ENCODE measurements at places on chromosomes 1 and 21.

DNA sequence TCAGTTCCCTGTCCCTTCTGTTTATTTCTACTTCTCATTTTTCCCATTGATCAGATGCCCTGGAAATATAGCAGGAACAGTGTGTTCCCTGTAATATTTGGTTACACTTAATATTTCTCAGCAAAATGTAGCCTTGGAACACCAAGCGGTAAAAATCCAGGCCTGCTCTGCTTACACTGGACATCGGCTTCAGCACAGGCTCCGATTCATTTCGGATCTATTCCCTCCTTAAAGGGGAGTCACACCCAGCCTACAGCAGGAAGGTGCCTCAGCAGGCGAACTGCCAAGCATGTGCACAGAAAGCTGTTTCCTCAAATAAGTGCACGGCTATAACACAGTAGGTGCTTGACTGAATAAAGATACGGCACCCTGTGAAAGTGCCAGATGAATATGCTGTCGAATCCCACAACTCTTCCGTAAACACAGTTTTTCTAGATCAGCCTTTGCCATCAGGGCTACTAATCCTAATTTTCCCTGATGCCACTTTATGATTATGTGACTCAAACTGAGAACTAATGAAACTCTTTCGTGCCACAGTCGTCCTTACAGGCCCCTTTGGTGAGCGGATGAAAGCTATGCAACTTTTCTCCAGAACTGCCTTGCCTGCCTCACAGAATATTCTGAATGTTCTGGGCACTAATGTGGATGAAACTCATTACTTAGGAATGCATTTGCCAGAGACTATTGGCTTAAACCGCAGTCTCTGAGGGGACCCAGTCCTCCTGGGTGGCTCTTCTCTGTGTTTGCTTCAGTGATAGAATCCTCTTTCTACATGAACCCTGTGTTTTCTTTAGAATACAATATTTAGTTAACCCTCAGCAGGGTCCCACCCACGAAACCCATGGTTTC, 275.5 kb upstream of the RUNX1 start:
- no peaks in the 10 kb centered on the region for H3K4me1 ChIP-seq
- no peak overlapping the region for H3K4me3 ChIP-seq
- H3K27me3 ChIP-seq, result no peaks in the 10 kb centered on the region
- H3K27ac ChIP-seq, result no peak overlapping the region
- no peak for DNase-seq
- no peaks in the 10 kb centered on the region for H3K36me3 ChIP-seq

DNA sequence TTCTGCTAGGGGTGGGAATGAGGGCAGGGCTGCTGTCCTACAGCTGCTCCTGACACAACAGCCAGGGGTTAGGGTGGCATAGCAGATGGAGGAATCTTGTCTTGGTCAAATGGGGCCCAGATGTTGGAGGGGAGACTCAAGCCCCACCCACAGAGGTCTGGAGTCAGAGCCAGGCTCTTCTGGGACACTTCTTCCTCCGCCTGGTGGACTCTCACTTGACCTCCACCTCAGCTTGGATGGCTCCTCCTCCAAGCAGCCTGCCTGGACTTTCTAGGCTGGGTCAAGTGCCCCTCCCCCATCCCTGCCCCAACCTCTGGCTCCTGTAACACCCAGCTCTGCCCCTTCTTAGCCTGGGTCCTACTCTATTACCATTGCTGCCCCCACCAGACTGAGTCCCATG, 35.5 kb downstream of the EPHA2 start:
- H3K36me3 ChIP-seq, result no peaks in the 10 kb centered on the region
- no peaks in the 10 kb centered on the region for H3K4me1 ChIP-seq
- H3K27ac ChIP-seq, result no peak overlapping the region
- no peak overlapping the region for H3K4me3 ChIP-seq
- no peaks in the 10 kb centered on the region for H3K27me3 ChIP-seq

GRCh38 chr21:17045214-17045853, 467.5 kb upstream of the CXADR start:
- no peak overlapping the region for H3K4me3 ChIP-seq
- H3K4me1 ChIP-seq, result no peaks in the 10 kb centered on the region
- no peak overlapping the region for H3K27ac ChIP-seq

- no peak overlapping the region for H3K4me3 ChIP-seq
- H3K36me3 ChIP-seq, result no peaks in the 10 kb centered on the region
- no peaks in the 10 kb centered on the region for H3K27me3 ChIP-seq
- no peak for DNase-seq
- H3K4me1 ChIP-seq, result no peaks in the 10 kb centered on the region
Measured at GRCh38 chr1:82565546-82565945, 764.8 kb downstream of the ADGRL2 start.

- H3K36me3 ChIP-seq, result no peaks in the 10 kb centered on the region
- H3K27ac ChIP-seq, result no peak overlapping the region
- H3K4me3 ChIP-seq, result no peak overlapping the region
- DNase-seq, result no peak
- H3K27me3 ChIP-seq, result peaks cover 54% of the 10 kb centered on the region
Measured at GRCh38 chr1:156428746-156429288, 59.8 kb downstream of the RHBG start.

DNA sequence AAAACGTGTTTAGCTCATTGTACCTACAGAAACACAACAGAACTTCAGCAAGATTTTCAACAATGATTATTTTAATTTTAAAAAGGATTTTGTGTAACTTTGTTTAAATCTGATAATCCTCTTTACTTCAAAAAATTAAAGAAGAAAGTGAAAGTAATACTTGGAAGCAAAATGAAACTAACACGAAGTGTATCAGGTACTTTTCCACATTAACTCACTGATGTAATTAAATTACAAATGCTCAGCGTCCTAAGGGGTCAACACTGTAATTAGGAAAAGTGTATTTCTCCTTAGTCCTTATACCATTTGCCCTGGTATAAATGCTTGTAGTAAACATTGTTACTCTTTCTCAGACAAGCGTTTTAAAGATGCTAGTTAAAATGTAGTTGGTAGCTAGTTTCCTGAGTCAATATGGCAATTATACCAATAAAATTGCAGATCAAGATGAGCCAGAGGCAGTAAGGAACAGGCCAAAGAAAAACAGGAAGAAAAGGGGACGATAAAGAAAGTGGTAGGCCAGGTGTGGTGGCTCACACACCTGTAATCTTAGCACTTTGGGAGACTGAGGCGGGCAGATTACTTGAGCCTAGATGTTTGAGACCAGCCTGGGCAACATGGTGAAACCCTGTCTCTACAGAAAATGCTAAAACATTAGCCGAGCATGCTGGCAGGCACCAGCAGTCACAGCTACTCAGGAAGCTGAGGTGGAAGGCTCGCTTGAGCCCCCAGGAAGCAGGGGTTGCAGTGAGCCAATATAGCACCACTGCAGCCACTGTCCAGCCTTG, 553.0 kb downstream of the SMYD3 start:
- H3K36me3 ChIP-seq, result no peaks in the 10 kb centered on the region
- DNase-seq, result peak; percentile 33
- no peaks in the 10 kb centered on the region for H3K27me3 ChIP-seq
- peak overlapping the region; percentile 20 for H3K4me3 ChIP-seq
- peak overlapping the region; percentile 91 for H3K27ac ChIP-seq
- H3K4me1 ChIP-seq, result peaks cover 24% of the 10 kb centered on the region

DNA sequence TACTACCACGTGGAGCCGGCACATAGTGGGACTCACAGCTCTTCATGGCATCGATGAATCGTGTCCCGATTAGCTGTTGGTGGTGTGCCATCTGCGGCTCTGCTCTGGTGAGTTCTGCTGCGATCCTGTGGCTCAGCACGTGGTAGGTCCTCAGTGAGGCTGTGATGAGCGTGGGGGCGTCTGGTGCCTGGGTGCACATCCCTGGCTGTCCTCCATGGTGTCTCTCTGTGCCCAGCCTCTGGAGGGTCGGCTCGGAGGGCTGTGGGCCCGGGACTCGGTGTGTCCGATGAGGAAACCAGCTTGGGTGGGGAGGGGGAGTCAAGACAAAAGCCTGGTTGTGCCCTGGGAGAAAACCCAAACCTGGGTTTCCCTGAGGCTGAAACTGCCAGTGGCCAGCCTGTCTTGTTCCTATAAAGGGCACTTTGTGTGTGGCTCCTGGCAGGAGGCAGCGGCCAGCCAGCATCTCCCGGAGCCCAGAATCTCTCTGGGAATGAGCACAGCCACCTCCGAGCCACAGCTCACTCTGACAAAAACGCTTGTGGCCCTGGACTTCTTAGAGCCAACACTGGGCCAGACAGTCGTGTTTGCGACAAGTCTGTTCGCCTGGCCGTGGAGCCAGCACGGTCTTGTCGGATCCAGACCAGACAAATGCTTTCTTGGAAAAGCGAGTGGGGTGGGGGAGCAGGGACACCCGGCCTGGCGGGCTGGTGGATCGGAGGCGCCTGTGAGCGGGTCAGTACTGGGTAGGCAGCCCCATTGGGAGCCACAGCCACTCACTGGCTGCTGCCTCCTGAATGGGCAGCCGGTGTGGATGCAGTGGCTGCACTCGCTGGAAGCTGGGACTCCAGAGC, 31.8 kb downstream of the SPSB1 start:
- H3K27ac ChIP-seq, result no peak overlapping the region
- peaks cover 3% of the 10 kb centered on the region for H3K4me1 ChIP-seq
- DNase-seq, result no peak
- H3K4me3 ChIP-seq, result no peak overlapping the region
- peaks cover 60% of the 10 kb centered on the region for H3K36me3 ChIP-seq

DNA sequence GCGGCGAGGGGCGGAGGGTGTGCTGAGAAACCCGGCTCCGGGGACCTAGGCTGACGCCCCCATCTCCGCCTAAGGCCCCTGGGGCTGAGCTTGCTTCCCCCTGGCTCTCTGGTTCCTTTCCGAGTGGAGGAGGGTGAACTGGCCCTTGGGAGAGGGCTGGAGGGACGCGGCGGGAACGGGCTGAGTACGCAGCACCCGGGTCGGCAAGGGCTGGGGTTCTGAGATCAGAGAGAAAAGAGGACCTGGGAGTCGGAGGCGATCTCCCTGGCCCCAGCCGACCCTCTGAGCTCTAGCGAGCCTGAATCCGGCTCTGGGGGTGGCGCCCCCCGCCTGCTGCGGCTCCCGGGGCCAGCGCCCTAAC, 270.8 kb downstream of the FOXD2 start:
- no peak overlapping the region for H3K27ac ChIP-seq
- no peak overlapping the region for H3K4me3 ChIP-seq
- H3K27me3 ChIP-seq, result peaks cover under 1% of the 10 kb centered on the region
- no peaks in the 10 kb centered on the region for H3K36me3 ChIP-seq
- DNase-seq, result no peak

- H3K36me3 ChIP-seq, result peaks cover 72% of the 10 kb centered on the region
- DNase-seq, result peak; percentile 75
- H3K4me3 ChIP-seq, result no peak overlapping the region
- H3K27ac ChIP-seq, result peak overlapping the region; percentile 41
- no peaks in the 10 kb centered on the region for H3K27me3 ChIP-seq
Measured at GRCh38 chr1:206479183-206480125, 9.2 kb downstream of the IKBKE start.
